ENCODE measurements at places on chromosomes 13 and 19.

DNA sequence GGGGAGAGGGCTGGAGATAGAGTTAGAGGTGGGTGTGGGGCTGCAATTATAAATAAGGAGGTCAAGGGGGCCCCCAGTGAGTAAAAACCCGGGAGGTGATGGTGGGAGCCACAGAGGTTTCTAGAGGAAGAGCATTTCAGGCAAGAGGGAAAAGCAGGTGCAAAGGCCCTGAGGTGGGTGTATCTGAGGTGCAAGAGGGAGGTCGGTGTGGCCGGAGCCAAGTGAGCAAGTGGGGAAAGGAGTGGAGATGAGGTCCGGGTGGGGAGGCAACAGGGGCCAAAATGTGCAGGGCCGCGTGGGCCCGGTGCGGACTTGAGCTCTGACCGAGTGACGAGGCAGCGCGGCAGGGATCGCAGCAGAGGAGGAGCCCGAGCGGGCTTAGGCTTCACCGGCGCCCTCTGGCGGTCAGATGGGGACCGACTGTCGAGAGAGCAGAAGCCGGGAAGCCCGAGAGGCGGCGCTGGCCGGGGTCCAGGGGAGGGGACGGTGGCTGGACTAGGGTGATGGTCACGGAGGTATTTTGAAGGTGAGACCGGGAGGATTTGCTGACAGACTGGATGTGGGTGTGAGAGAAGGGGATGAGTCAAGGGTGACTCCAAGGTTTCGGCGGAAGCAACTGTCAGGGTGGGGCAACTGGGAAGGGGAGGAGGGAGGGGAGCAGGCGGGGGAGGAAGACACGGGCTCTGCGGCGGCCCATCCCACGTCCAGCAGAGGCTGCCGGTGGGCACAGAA is 17.7 kb upstream of the SPACA4 start:
- no peak for DNase-seq

DNA sequence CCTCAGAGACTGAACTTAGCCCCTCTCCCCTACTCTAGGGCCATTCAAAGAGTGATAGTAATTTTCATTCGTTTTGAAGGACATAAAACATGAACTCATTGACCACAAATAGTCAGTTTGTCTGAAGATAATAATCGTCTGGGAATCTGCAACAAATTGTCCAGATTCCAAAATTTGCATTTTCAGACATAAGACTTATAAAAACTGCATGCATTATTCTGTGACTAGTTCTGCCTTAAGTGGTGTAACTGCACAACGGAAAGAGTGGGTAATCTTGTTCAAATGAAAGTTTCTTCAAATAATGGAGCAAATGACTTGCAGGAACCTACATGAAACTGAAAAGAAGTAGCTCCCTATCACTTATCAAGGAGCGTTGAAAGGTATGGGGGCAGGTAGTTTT is 8.4 kb downstream of the CSNK1A1L start:
- no peak for DNase-seq

- DNase-seq: no peak
These were observed 307.7 kb downstream of the PCDH9 start for GRCh38 chr13:66922444-66922843.

- DNase-seq: no peak
These were observed 7.7 kb upstream of the RNF113B start for GRCh38 chr13:98184792-98185191.

GRCh38 chr13:34004676-34005075 is 186.7 kb downstream of the RFC3 start:
- DNase-seq: no peak
